ENCODE measurements at places on chromosomes 7 and 10. TPM values are rescaled to one million over a fixed set of nuclear protein-coding genes. Genes with fewer than 3 reads are reported as not detected.

GRCh38 chr7:80635998-80636397 lies 2.4 kb upstream of the CD36 start:
- DNase-seq: no peak

EXOC6 gene
- total RNA-seq: 22.9 TPM

NKX2-3 gene
- total RNA-seq: not detected

- no peak for DNase-seq
These were observed 9.6 kb upstream of the AGMO start for GRCh38 chr7:15571301-15571878.

DNA sequence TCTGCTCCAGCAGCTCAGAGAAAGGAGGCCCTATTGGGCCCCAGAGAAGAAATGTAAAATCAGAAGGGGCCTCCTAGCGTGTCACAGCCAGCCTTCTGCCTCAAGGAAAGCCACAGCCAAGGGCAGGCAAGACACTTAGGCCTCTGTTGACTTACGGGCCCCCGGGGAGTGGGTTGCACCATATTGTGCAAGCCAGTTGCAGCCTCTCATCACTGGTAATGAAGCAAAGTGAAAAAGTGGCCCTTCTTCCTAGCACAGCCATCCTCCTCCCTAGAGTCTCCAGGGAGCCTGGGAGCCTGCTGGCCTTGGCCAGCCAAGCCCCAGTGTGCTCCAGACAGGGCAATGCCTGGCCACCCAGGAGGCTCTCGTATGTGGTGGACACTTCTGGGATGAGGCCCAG lies 56.2 kb upstream of the GDF10 start:
- no peak for DNase-seq

GRCh38 chr10:117339578-117339977 lies 35.7 kb downstream of the PDZD8 start:
- no peak for DNase-seq

CTAGE4 gene
- 2.3 TPM for total RNA-seq

DNA sequence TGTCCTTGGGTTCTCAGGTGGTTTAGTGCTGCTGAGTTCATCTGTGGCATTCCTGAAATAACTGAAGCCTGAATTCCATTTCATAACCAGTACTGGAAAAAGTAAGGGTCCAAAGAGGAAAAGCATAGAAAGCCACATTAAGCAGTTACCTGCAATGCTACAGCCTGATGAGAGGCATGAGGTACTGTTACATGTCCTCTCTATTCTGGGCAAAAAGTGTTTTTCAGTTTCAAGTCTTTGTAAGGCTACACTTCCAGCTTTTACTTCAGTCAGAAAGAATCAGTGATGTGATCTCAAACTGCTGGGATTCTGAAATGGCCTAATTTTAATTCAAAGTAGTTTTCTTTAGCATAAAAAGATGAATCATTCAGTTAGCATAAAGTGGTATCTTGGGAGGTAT lies 369.5 kb downstream of the PHF14 start:
- no peak for DNase-seq

CPVL gene
- total RNA-seq: 21.5 TPM

GIMAP1 gene
- 8.5 TPM for total RNA-seq

DNA sequence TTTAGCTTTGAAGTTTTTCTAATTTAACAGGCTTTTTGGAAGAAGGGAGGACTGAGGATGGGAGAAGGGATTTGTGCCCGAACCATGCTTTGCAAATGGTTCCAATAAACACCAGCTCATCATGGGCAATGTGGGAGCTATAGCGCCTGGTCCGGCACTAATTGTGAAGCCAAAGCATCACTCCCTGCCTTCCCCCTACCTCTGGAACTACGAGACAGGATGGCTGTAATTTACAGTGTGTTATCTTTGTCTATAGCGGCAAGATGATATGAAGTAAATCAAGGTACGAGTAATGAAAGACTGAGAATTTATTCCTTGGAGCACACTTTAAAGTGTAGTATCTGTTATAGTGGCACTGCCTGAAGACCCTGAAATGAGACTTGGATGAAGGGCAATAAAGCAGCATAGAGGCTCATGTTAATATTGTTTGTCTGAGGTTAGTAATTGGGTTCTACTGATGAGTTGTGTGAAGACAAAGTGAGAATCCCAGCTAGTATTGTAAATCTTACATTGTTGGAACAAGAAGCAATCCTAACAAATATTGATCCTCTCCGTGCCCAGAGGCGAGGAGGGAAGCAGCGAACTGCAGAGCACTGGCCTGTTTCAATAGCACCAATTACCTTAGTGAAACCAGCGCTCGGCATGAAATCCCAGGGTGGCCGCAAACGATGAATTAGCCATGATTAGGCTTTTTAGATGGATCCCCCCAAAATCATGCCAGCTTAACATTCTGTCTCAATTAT lies 507.1 kb downstream of the LRMDA start:
- no peak for DNase-seq

GRCh38 chr10:7700577-7701125 lies 2.5 kb upstream of the ITIH2 start:
- DNase-seq: no peak

DNA sequence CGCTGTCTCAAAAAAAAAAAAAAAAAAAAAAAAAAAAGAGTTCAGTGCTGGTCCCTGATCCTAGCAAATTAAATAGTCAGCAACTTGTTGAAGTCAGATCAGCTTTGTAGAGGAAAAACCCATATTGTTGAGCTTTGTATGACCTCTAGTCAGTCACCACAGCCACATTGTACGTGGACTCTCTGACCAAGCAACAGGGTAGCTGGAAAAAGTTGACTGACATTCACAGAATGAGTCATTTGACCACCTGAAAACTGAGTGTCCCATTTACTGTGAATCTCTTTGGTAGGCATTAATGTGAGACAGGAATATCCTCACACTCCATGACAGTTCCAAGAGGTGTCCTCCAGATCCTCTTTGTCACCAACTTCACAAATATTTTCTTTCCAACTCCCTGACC lies 371.1 kb downstream of the LRRTM3 start:
- DNase-seq: no peak

CELF2 gene
- total RNA-seq: 94.9 TPM

DNA sequence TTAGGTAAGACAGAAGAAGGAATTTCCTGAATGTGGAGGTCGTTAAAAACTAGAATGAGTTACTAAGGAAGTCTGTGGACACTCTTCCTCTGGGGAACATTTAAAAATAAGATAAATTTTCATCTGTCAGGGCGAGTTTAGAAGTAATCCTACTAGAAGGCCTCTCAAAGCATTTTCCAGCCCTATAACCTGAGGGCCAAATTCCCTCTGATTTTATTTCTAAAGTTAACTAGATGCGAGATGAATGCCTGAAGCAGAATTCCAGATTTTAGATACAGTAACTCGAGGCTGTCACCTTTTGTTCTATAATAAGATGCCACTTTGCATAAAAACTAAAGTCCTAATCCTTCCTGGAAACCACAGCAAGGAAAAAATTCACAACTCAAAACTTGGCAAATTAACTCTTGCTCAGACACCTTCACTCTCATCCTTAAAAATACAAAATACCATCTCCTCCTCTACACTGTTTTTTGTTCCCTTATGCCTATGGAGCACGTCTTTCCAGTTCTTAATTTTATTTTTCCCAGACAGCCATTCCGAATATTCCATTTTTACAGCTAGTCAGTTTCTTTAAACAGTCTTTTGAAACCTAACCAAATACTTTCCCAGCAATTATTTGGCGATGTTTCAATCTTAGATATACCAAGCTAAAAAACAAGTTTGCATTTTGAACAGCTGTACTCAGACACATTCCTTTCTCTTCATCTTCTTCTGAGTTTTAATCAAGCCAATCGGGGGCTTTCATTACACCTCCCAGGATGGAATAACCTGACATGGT lies 420.7 kb upstream of the NFE2L3 start:
- DNase-seq: no peak

DNA sequence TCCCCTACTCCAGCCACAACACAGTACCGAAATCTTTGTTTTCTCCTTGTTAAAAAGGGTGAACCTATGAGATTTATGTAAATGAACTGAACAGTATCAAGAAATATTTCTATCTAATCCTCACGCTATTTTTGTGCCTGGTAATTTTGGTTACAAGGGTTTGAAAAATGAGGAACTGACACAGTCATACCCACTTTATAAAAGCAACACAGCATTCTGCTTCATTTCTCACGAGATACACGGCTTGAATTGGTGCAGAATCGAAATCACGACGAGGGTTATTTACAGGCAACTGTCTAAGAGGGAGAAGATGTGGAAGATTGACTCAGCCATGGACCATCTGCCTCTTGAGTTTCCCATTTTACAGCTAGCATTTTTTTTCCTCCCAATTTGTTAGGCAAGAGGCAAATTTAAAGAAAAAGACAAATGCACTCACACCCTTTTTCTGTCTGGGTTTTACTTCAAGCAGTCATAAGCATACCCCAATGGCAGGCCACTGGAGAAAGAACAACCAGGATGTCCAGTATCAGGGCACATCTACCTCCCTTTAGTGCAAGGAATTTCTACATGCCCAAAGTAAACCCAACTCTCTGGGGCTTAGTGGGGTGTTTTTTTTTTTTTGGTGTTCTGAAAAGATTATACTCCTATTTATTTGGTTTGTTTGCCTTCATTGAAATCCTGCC lies 108.1 kb downstream of the ITGB8 start:
- DNase-seq: no peak

- DNase-seq: no peak
These were observed 13.3 kb upstream of the PRDX3 start for GRCh38 chr10:119191881-119192280.

CFAP43 gene
- 0.98 TPM for total RNA-seq

SFTPA1 gene
- 6.3 TPM for total RNA-seq

DNA sequence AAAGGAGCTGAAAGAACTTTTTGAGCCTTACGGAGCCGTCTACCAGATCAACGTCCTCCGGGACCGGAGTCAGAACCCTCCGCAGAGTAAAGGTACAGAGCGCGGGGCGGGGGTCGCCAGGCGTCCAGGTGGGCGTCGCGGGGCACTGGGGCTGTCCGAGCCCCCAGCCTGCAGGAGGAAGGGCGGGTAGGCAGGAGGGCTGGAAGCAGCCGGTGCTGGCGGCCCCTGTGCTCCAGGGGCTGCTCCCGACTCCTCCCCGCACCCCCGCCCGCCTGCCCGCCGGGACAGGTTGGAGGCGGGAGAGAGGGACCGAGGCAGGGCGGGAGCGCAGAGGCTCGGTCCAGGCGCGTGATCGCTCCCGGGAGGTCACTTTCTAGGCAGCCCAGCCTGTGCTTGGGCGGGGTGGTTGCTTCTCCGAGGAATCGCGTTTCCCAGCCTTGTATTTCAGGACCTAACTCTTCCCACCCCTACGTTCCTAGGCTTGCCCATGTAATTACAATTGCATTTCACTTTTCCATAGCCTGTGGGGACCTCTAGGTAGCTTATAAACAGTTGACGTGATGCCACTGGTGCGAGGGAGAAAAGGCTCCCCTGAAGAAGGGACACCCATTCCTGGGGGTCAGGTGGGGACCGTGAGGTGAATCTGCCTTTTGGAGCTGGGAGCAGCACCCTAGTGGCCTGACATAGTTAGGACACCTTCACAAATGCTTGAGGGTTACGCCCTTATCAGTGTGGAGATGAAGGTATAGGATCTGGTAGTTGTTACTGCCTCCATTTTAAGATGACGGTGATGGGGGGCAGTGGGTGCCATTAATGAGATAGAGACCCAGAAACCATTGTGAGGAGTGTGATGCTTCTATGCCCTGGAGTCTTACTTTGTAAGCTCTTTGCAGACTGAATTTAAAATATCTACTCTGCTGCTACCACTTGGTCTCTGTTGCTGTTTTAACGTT lies 148.2 kb downstream of the CELF2 start:
- DNase-seq: peak; percentile 85

ACBD7 gene
- 13.1 TPM for total RNA-seq

DNA sequence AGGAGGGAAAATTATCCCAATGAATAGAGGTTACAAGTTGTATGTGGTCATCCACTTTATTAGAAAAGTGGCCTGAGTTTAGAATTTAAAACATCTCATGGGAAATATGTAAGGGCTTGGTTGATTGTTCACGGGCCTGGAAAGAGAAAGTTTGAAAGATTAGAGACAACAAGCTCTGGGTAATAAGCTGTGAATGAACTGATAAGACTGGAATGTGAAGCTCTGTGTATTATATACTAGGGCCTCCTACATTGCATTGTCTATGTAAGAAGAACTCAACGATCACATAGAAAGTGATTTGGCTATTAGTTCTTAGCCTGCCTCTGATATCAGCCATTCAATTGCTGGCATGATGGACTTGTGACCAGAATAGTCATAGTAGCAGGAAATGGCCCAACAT lies 199.2 kb upstream of the MAGI2 start:
- DNase-seq: no peak

DNA sequence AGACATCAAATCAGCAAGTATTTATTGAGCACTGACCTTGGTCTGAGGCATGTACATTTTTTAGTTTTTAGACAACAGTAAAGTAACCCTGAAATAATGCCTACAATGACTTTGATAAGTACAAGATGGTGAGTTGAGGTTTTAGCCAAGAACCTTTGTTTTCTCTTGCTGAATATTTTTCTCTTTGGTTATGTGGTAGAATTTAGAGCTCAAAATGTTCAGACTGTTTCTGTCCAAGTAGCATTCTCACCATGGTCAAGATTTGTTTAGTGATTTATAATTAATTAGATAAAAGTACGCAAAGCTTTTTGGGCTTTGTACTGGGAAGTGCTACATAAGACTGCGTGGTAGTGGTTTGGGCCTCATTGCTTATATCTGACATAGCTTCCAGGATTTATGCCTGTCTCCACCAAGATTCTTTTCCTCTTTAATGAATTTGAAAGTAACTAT lies 102.4 kb downstream of the KAT6B start:
- DNase-seq: no peak

- DNase-seq: no peak
These were observed 521.0 kb downstream of the KIF20B start for GRCh38 chr10:90222372-90222771.

DNA sequence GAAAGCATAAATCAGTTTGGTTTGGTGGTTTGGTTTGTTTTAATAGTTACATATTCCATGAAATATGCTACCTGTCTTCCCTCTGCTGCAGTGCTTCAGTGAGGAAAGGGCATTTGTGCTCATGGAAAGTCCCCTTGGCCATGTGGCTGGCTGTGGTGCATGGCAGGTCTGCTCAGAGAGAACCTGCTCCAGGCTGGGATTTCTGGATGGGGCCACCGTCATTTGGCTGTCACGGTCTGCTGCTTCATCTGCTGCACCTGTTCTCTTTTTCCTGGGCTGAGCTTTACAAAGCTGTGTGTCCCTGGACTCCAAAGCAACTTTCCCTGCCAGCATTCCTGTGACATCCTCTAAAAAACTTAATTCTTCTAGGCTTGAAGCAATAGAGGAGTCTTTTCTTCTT lies 8.9 kb downstream of the CDK14 start:
- no peak for DNase-seq

RAMP3 gene
- total RNA-seq: 59.6 TPM

DNA sequence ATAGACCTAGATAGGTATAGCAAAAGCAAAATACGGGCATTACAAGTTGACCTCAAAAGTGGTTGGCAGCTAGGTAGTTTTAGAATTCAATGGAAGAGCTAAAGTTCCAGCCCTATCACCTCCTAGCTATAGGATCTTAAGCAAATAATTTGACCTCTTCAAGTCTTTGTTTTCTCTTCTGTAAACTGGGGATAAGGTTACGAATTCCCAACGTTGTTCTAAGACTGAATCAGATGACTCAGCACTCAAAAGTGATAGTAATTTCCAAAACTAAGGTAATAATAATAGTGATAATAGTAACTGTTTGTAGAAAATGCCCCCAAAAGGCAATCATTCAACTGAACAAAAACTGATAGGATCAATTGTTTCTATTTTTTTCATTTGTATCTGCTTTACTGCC lies 445.2 kb downstream of the KCNMA1 start:
- DNase-seq: no peak
